Muscle of leg (tissue), 16 donors: ENCODE measurements at places on chromosomes 12 and 14. TPM values are rescaled to one million over a fixed set of nuclear protein-coding genes. Genes with fewer than 3 reads are reported as not detected.

DIO3 gene
- 6.3 TPM for polyA plus RNA-seq

PTGER2 gene
- polyA plus RNA-seq: 1.3 TPM

C2CD5 gene
- polyA plus RNA-seq: 35.0 TPM

DNA sequence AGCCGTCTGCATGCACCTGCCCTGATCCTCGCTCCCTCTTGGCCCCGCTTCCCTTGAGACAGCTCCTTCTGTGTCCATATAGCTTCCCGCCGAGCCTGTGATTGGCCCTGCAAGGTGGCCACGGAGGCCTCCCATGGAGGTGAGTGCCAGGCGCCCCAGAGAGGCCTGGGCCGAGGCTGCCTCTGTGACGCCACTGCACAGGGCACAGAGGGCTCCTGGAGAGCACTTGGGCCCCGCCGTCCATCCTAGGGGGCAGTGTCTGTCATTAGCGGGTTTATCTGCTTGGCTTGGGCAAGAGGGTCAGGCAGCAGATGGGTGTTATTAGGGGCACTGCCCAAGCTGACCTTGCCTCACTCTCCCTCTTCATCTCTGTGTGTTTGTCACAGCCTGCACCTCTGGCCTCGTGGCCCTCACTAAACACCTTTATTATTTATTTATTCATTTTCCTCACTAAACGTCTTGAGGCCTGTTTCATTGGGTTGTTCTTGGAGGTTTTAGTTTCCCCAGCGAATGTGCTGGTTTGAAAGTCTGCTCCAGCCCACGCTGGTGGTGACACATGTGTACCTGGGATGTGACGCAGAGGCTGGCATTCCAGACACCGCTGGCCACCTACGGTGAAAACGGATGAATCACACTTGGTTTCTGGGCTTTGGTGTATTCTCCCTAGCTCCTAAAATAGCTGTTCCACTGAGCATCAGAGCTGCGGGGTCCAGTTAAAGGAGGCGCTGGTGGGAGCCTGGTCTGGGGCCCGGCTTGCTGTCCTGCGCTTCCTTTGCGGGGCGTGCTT, 5.9 kb downstream of the ZFYVE21 start:
- DNase-seq: no peak

LGR5 gene
- polyA plus RNA-seq: 11.6 TPM

STON2 gene
- 9.0 TPM for polyA plus RNA-seq

- DNase-seq: peak; percentile 52
Measured at GRCh38 chr12:102633981-102634605, 153.7 kb upstream of the IGF1 start.

DNA sequence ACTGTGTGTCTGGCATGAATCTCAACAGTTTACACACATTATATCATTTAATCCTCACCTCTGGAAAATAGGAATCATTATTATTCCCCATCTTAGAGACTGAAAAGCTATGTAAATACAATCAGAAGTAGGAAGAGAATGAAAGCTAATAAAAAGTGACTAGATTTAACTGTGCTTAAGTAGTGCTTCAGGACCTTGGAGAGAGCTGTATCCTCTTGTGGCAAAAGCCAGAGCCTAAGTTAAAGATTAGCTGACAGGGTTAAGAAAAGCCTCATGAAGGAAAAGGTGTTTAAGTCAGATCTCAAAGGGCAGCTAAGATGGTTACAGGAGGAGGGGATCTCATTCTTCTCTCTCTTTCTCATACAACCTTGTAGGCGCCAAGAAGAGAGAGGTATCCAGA, 65.3 kb upstream of the TMEM233 start:
- DNase-seq: peak; percentile 12

RNASE4 gene
- polyA plus RNA-seq: 2.4 TPM

GRCh38 chr14:92252323-92252722, 70.6 kb upstream of the SLC24A4 start:
- peak; percentile 53 for DNase-seq

KRT75 gene
- polyA plus RNA-seq: not detected

GRCh38 chr12:119877639-119877948, 474 bp upstream of the CIT start:
- no peak for DNase-seq

MYH6 gene
- 7.2 TPM for polyA plus RNA-seq

KCNK13 gene
- 0.41 TPM for polyA plus RNA-seq

DNA sequence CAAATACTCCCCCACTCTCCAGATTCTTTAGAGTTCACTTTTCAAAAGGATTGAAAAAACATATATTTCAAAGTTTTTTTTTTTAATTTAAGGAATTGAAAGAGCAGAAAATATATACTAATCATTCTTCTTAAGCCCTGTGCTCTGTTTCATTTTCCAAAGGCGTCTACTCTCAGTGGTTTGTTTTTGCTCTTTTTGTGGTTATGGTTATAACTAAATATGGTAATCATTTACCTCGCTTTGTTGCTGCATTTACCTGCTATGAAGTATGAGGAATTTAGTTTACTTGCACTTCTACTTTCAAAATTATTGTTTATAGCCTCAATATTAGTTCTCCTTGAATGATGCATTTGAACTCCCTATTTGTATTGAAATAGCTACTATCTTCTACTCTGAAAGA, 55.9 kb upstream of the LRRK2 start:
- DNase-seq: no peak

DNA sequence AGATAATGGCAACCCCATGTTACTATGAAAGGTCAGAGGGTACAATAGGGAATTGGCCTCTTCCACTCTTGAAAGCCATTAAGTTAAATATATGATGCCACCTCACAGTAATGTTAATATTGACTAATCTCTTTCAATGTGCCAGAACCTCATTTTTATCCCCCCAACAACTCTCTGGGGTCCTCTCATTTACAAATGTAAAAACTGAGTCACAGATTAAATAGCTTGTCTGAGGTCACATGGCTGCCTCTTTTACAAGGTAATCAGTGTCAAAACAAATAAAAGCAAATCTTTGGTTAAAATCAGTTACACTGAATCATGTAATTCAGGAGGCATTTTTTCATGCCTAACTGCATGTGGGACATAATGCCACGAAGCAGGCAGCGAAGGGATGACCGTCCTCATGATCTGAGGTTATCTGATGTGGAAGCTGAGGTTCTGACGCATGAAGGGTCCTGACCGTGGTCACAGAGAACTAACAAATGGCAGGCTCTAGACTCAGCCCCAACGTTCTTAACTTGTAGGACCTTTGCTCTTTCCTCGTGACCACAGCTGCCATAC, 78.5 kb downstream of the PTPN21 start:
- DNase-seq: no peak

GRCh38 chr12:24562771-24563431, 386.0 kb downstream of the BCAT1 start:
- DNase-seq: peak; percentile 58

GRCh38 chr12:127809275-127809674, 457.7 kb upstream of the TMEM132C start:
- DNase-seq: peak; percentile 88

KRT79 gene
- polyA plus RNA-seq: not detected

AP4S1 gene
- polyA plus RNA-seq: 14.2 TPM

GPR137C gene
- polyA plus RNA-seq: 4.1 TPM

MYF6 gene
- polyA plus RNA-seq: 104 TPM

GRCh38 chr14:103663506-103663905, 34.5 kb downstream of the KLC1 start:
- no peak for DNase-seq

TMEM63C gene
- 2.7 TPM for polyA plus RNA-seq

DNA sequence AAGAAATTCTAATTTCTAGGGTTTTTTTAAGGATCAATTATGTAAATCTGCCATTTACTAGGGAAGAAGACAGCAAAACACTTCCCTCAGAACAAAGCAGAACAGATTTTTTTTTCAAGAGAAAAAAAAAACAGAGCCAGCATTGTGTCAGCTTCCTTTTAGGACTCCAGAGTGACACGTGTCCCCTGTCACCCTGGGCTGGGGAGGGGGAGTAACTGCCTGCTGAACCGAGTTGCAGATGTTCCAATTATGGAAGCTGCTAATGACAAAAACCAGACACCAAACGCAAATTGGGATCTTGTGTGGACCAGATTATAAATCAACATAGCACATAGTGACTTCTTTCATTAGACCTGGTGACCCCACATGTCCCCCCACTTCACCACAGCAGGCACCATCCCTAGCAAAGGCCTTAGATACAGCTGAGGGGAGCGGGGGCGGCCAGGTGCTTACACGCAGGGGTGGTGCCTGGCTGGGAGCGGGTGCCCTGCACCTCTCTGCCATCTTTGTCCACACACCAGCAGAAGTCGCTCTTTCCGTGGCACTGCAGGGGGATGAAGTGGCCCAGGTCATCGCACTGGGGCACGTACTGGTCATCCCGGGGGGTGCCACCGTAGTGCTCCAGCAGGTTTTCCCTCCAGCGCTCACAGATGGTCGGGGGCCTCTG, 25.4 kb downstream of the RTRAF start:
- DNase-seq: no peak

GRCh38 chr12:19527866-19528265, 88.6 kb downstream of the AEBP2 start:
- DNase-seq: no peak

- no peak for DNase-seq
Measured at GRCh38 chr12:16062611-16063010, 151.5 kb downstream of the DERA start.

DNA sequence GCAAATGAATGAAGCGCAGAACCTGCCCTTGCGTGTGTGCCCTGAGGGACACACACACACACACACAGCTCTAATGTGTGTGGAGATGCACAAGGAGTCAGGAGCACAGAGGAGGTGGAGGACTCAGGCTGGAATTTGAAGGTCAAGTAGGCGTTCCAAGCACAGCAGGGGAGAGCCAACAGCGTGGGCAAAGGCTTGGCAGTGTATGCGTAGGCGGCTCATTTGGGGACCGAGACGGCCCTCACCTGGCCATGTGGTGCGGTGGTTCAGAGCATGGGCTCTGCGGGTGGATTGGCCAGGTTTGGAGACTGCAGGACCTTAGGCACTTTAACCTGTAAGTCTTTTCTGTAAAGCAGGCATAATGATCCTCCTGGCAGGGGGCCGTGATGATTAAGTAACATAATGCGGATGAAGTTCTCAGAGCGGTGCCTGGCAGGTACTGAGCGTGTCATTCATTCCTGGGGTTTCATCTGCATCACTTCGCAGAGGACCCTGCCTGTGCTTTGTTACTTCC, 69.5 kb upstream of the SLC24A4 start:
- no peak for DNase-seq

GRCh38 chr12:49865782-49866135, 22.9 kb upstream of the BCDIN3D start:
- DNase-seq: no peak

LTBP2 gene
- 5.3 TPM for polyA plus RNA-seq

PPP2R5C gene
- 79.7 TPM for polyA plus RNA-seq

DNA sequence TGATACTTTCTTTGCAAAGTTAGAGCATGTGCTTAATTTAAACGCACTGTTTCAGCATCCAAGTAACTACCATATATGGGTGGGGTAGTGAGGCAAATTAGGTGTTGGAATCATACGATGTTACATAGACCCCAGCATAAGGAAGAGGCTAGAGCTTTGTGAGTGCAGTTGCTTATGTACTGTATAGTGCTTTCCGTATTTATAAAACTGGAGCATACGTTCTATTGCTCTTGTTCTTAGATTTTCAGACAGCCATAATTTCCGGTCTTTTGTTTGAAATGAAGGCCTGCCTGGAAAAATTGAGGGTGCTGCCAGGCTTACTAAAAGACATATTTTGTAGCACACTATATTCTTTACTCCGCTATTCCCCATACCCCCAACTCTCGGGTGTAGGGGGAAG, 335.7 kb downstream of the FOXG1 start:
- DNase-seq: no peak

TGM1 gene
- 1.7 TPM for polyA plus RNA-seq

DNA sequence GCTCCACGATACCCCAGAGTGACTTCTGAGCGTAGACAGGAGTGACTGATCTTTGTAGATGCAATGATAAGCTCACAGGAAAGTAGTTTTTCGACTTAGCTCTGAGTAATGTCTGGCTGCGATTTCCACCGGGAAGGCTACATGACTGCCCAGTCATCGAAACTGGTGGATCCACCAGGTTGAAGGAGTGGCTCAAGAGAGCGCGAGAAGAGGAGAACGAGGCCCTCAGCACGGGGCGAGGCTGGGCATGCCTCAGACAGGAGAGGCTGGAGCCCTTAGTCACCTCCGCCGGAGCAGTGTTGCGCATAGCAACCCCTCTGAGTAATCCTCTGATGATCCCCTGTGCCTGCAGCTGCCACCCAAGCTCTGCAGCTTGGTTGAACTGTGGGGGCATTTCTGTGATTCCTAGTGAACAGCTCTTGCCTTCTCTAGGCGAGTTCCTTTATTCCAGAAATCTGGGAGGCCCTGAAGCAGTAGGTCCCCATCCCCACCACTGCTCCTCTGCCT, 25.6 kb downstream of the ELK3 start:
- DNase-seq: peak; percentile 43

DNA sequence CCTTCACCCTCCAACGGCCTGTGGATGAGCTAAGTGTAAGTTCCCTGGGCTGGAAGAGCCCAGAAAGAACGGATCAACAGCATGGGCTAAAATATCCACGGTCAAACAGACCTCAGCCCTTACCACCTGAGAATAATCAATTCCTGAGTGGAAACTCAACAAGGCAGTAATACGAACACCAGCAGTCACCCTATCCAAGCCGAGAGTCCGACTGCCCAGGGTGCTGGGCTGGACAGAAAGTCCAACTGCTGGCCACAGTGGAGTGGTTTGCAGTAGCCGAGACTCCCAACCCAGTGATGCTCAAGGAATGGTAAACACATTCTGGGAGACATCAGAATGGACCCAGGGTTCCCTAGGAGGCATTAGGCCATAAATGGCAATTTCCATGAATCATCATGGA, 36.8 kb downstream of the ANO2 start:
- no peak for DNase-seq

LRP1-AS gene
- not detected for polyA plus RNA-seq

GRCh38 chr14:69658664-69659261, 47.4 kb downstream of the SUSD6 start:
- no peak for DNase-seq
